ENCODE measurements at places on chromosomes 3 and 15.

DNA sequence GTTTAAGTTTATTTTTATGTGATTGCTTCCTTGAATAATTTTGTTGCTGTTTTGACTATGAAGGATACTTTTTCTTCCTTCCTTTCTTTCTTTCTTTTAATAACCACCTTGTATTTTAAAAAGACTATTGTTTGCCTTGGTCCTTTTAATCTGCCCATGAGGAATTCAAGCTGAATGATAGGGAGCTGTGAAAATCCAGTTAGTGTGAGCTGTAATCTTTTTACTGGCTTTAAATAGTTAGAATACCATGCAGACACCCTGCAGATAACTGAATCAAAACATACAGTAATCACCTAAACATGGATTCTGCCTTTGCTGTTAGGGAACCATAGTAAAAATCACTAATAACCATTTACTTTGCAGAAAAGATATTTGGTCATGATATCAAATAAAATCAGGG is 110.7 kb downstream of the RSRC1 start:
- no peak for DNase-seq

GRCh38 chr3:188901671-188902287 is 270.0 kb upstream of the TPRG1 start:
- no peak for DNase-seq

GRCh38 chr15:86267892-86268291 is 188.2 kb downstream of the AGBL1 start:
- no peak for DNase-seq

GRCh38 chr3:72317491-72317890 is 530.8 kb downstream of the SHQ1 start:
- no peak for DNase-seq

DNA sequence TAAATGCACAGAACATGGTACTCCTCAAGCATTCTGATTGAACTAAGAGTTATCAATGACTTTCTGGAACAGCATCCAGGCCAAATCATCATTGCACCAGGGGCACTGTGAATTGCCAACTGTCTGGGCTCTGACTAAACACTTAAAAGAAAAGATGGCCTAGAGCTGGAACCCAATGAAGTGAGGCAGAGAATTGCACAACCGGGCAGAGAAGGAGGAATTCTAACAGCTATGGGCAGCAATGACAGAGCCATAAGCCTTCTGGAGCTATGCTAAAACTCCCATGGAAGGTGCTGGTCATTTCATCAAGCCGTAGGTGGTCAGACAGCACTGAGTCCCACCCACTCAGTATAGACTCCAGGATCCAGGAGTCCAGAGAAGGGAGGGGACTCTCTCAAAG is 48.1 kb upstream of the OXTR start:
- DNase-seq = no peak

DNA sequence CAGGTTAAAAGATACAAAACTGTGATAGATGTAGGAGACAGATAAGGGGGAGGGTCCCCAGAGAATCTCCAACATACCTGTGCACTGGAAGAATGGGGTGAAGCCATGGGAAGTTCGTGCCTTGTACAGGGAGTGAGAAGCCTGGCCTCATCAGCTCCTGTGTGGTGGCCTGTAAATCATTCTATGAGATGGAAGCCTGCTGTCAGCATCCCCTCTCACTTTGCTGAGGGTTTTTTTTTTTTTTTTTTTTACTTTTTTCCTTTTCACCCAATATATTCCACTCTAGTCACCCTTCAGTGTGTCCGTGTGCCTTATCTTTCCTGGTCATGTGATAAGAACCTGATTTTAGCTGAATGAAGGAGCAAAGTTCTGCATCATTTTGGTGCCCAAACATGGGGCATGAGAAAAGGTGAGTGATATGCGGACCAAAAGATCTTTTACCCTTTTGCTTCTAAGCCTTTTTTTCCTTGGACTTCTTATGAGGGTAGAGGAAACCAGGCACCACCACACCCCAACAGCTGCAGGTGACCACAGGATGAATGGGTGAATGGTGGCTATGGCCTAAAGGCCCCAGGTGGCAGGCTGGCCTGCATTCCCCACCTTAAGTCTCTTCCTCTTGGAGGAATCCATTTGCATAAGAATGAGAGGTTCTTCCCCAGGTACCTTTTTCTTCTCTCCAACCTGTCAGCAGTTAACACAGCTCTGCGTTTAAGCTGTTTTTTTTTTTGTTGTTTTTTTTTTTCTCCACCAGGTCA is 1345.0 kb downstream of the NSUN3 start:
- DNase-seq = no peak

- DNase-seq = peak; percentile 31
These were observed 93.0 kb upstream of the HES1 start for GRCh38 chr3:194042927-194043326.

GRCh38 chr3:49511639-49512038 is 41.6 kb downstream of the DAG1 start:
- no peak for DNase-seq

DNA sequence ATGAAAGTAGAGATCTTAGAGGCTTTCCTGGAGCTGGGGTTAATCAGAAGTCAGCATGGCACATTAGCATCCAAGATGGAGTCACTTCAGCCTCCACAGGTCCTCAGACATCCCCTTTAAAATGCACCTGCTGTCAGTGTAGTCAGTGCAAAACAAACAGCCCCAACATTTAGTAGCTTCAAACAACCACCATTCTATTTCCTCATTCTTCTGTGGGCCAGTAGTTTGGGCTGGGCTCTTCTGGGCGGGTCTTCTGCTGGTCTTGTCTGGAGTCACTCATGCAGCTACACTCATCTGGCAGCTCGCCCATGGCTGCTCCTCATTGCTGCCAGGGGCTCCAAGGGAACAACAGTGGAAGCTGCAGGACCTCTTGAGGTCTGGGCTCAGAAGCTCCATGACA is 99.9 kb downstream of the TLE3 start:
- no peak for DNase-seq

- DNase-seq = no peak
These were observed 72.0 kb downstream of the DHX30 start for GRCh38 chr3:47874913-47875312.

DNA sequence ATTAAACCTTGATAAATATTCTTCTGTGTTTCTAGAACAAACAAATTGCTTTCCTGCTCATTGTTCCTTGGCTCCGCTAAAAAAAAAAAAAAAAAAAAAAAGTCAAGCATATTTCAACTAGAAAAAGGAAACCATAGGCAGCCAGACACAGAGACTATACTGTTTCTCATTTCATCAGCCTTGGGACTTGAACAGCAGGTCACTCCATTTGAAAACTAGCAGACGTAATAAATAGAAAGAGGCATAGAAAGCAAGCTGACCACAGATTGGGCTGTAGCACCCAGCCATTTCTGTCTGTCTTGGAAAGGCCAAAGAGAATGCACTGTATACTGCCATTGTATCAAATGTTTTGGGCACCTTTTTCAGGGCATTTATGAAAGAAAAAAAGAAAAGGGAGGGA is 697.1 kb downstream of the NLGN1 start:
- no peak for DNase-seq

DNA sequence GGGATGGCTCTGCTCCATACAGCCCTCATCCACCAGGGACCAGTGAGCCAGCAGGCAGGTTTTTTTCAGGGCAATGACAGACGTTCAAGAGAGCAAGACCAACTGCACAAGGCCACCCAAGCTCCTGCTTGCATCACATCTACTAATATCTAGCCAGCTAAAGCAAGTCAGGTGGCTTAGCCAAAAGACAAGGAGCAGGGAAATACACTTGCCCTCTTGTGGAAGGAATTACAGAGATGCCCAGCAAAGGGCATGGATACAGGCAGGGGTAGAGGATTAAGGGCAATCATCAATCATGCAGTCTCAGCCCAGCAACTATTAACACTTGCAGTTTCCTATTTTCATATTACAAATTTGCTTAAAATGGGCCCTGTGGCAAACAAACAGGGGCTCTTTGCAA is 81.5 kb upstream of the NTRK3 start:
- DNase-seq = no peak
